Right renal pelvis (tissue), 4 donors: ENCODE measurements at places on chromosomes 16 and 17. TPM values are rescaled to one million over a fixed set of nuclear protein-coding genes. Genes with fewer than 3 reads are reported as not detected.

Gene C16orf95
- 4.0 TPM for polyA plus RNA-seq

Gene LRRC75A
- polyA plus RNA-seq = 4.3 TPM

Gene XYLT1
- polyA plus RNA-seq = 8.3 TPM

Gene ARHGAP44
- 8.8 TPM for polyA plus RNA-seq

Gene CES5A
- polyA plus RNA-seq = 0.03 TPM

Gene SLC38A8
- polyA plus RNA-seq = 0.27 TPM

Gene NUDT7
- polyA plus RNA-seq = 10.3 TPM

Gene CACNG5
- polyA plus RNA-seq = 2.9 TPM

Gene ITGAX
- polyA plus RNA-seq = 1.1 TPM

Gene MLKL
- 4.2 TPM for polyA plus RNA-seq

Gene CEP295NL
- not detected for polyA plus RNA-seq

Gene ITGAL
- polyA plus RNA-seq = 2.7 TPM

Gene CDH5
- polyA plus RNA-seq = 66.9 TPM

Gene FA2H
- 3.7 TPM for polyA plus RNA-seq

Gene TAC4
- polyA plus RNA-seq = not detected

Gene RND2
- polyA plus RNA-seq = 2.9 TPM

Gene IL34
- polyA plus RNA-seq = 1.0 TPM

Gene HSF5
- polyA plus RNA-seq = 0.31 TPM

Gene CIBAR2
- polyA plus RNA-seq = 0.17 TPM

Gene OR1A1
- polyA plus RNA-seq = not detected

Gene SECTM1
- 1.6 TPM for polyA plus RNA-seq

Gene TLCD3A
- 26.9 TPM for polyA plus RNA-seq

GRCh38 chr16:86129541-86129940 is 230.6 kb downstream of the IRF8 start:
- no peak for DNase-seq

DNA sequence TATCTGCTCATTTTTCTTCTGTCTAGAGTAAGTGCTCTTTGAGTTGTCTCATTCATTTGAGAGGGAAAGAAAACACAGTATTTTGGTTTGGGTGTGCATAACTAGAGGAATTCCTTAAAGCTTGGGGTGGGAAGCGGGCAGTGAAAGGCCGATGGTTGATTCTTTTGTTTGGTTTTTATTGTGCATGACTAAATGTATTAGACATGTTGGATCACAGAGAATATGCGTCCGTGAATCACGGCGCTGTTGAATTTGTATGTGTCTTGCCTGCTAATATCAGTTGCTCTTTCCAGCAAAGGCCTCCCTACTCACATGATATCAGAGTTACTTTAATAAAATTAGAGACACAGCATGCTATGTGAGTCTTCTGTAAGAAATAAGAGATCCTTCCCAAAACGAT is 180.0 kb downstream of the CHD9NB start:
- no peak for DNase-seq

- no peak for DNase-seq
These were observed 27.5 kb downstream of the GGA2 start for GRCh38 chr16:23482778-23483177.

GRCh38 chr17:63834431-63835166 is 7.1 kb upstream of the FTSJ3 start:
- DNase-seq = no peak

DNA sequence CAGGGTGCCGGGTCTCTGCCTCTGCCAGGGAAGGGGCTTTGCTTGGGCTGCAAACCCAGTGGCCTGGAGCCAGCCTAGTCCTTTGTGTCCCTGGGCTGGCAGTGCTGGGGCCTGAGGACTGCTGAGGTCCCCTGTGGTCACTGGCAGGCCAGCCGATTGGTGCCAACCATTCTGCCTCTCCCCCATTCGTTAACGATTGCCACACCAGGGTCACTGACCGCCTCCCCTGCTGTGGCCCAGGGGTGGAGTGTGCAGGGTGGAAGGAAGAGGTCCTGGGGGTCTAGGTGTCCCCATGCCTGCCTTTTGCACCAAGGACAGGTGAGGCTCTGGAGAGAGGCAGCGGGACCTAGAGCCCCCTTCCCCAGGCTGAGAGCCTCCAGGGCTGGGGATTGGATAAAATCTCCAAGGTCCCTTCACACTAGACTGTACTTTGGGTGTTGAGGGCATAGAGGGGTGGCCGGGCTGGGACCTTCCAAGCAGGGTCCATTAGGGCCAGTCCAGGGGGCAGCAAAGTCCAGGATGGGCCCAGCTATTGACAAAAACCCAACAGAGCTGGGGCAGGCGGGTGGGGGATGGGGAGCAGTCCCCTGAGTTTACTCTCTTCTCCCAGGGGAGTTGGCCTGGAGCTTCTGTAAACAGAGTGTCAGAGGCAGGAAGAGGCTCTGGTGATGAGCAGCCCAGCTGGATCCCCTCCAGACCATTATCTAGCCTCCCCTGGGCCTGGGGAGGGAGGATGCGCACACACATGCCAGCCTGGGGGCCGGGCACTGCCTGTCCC is 1.1 kb downstream of the VASN start:
- DNase-seq = no peak

DNA sequence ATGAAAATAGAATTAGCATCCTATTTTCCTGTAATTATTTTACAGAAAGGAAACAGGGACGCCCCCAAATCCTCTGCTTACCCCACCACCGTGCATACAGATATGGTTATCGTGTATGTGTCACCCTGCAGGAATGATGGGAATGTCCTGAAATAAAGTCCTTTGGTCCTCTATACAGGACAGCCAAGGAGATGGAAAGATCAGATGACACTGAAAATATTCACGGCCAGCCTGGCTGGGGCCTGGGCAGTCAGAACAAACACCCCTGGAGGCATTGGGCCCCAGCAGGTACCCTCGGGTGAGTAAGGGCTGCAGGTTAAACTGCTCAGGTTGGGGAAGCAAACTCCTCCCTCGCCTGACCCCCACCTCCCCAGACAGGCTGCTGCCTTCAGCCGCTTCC is 368.0 kb downstream of the FOXL1 start:
- no peak for DNase-seq

GRCh38 chr17:5282642-5283217 is 646 bp downstream of the RABEP1 start:
- DNase-seq = no peak

GRCh38 chr16:10619271-10619849 is 39.0 kb upstream of the EMP2 start:
- DNase-seq = no peak

DNA sequence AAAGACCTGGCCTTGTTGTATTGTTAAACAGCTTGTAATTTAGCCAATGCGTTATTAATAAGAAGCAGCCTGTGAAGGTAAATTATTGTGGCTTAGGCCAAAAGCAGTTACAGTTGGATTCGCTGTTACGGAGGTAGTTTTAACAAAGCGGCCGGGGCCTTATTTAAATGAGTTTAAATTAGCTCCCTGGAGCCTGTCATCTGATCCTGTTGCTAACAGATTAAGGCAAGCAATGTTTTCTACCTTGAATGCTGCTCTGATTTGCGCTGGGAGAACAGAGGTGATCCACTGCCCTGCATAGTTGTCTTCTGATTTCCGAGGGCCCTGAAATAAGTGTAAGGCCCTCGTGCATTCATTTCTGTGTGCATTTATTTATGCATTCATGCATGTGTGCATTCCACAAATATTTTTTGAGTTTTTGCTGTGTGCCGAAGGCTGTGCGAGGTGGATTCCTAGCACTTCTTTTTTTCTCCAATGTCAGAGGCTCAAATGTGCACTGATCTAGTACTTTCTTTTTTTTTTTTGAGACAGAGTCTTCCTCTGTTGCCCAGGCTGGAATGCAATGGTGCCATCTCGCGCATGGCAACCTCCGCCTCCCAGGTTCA is 10.9 kb downstream of the SEC14L5 start:
- no peak for DNase-seq

- no peak for DNase-seq
These were observed 49.9 kb downstream of the NLRC5 start for GRCh38 chr16:57039148-57039812.

- no peak for DNase-seq
These were observed 58.2 kb downstream of the RAP1GAP2 start for GRCh38 chr17:2854143-2855055.

DNA sequence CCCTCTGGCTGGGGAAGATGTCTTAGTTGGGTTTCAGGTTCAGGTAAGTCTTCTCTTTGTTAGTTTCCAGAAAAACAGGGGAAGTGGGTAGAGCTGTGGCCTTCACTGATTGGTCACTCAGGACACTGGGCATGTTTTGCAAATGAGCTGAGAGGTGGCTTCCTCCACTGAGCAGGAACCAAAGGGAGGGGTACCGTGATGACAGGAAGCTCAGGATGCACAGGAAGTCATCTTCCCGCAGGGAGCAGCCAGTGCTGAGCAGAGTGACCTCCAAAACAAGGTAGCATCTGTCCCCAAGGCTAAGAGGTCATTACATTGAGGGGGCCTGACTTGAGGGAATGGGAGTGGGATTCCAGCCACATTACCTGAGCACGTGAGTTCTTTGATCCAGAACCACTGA is 5.6 kb downstream of the NT5C start:
- DNase-seq = no peak

DNA sequence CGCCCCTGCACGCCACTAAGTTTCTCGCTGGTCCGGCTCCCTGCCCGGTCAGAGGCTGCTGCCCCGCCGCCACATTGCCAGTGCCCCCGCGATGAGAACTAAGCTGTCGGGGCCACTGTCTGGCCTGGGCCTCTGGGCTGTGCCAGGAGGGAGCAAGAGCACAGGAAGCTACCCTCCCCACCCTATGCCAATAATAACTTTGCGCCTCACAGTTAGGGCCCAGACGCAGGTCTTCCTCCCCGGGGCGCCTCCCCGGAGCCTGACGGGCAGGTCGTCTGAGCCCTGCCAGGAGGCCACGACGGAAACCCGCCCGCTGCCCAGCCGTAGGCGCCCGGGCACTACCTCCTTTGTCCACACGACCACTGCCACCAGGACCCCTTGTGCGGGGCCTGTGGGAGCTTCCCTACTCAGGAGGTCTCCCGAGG is 1.5 kb downstream of the ZFPM1 start:
- DNase-seq = no peak

DNA sequence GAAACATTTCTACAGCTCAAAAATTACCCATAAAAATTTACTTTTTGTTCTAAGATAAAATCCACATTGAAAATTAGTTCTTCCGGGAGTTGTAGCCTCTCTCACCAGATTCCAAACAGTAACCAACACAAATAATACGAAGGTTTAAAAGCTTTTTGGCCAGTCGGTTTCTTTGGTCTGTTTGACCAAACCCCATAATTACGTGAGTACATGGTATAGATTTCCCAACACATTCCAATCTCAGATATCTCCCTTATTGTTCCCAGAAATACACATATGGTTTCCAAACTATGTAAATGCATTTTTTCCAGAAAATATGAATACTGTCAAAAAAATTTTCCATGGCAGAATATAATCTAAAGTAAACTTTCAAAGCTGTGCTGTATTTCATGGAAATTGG is 722.0 kb downstream of the KCNJ2 start:
- no peak for DNase-seq

DNA sequence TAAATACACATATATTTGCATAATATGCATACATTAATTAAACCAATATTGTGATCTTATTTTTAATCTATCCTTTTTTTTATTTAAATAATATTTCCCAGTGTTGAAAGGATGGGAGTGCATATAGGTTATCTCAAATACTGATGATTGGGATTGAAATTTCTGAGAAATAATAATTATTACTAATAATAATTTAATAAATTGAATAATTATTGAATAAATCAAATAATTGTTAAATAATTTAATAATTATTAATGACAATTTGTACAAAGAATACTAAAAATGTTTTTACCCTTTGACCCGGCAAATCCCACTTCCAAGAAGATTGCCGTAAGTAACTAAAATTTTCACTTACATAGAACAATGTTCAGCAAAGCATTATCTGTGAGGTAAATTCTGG is 148.9 kb downstream of the ZNF18 start:
- no peak for DNase-seq

DNA sequence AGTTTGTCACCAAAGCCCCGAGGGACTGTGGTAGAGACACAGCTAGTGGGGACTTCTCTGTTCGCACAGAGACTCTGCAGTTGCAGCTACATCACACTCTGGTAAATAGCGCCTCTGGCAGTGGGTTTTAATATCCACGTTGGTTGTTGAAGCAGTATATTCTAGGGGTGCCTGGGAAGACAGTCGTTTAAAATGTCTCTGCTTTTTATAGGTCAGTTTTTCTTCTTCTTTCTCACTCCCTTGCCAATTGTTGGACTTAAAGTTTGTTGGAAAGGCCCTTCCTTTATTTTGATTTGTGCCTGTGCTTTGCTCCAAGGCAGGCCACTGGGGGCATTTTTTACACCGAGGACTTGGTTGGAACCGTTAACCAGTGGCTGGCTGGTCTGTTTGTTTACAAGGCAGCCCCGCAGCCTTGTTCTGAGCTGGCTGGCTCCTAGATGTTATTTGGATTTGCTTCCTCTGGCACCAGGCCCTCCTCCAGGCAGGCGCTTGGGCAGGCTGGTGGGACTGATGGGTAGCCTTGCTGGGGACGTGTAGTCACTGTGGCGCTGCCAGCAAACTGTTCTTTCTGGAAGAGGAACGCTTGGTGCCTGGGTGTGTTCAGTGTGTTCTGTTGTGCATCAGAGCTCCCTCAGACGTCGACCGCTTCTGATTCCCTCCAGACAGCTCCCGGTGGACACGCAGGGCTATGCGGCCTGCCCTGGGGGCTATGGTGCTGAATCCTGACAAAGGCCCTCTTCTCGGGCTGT is 218.2 kb upstream of the CHMP6 start:
- DNase-seq = no peak

DNA sequence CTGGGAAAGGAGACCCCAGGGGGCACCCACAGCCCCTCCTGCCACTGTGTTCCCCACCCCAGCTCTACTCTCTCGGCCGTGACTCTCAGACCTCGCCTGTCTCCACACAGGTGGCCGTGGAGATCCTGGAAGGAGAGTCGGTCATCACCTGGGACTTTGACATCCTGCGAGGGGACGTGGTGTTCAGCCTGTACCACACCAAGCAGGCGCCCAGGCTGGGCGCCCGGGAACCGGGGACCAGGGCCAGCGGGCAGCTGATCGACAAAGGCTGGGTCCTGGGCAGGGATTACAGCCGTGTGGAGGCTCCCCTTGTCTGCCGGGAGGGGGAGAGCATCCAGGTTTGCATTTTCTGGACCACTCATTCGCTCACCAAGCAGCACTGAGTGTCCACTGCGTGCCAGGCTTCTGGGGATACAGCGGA is 25.4 kb downstream of the NAGPA start:
- no peak for DNase-seq

- no peak for DNase-seq
These were observed 604.0 kb upstream of the SALL1 start for GRCh38 chr16:51755039-51755501.

GRCh38 chr16:70738083-70738977 is 52.5 kb upstream of the MTSS2 start:
- DNase-seq = no peak

DNA sequence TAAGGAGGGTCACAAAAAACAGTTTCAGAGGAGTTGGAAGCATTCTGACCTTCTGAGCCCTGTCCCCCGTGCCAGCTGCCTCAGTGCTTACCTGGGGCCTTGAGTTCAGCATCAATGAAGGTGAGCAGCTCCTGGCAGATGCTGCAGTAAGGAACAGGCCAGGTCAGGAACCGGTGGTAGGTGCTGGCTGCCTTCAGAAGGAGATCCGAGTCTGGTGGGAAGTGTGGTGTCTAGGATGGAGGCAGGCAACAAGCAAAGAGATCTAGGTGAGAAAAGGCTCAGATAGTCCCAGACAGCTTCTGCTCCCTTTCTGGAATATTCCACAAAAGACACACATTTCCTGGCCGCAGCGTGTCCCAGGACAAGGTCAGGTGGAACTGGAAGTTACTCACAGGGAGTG is 37.2 kb upstream of the PIK3R6 start:
- no peak for DNase-seq
